Activated naive CD8-positive, alpha-beta T cell treated with anti-CD3 and anti-CD28 coated beads, Interleukin-2, amount 50 U/mL, for 24 hours (primary cell): ENCODE measurements at places on chromosomes 13 and 19.

GRCh38 chr19:35937345-35938281 lies 1.4 kb downstream of the LRFN3 start:
- no peak for DNase-seq

DNA sequence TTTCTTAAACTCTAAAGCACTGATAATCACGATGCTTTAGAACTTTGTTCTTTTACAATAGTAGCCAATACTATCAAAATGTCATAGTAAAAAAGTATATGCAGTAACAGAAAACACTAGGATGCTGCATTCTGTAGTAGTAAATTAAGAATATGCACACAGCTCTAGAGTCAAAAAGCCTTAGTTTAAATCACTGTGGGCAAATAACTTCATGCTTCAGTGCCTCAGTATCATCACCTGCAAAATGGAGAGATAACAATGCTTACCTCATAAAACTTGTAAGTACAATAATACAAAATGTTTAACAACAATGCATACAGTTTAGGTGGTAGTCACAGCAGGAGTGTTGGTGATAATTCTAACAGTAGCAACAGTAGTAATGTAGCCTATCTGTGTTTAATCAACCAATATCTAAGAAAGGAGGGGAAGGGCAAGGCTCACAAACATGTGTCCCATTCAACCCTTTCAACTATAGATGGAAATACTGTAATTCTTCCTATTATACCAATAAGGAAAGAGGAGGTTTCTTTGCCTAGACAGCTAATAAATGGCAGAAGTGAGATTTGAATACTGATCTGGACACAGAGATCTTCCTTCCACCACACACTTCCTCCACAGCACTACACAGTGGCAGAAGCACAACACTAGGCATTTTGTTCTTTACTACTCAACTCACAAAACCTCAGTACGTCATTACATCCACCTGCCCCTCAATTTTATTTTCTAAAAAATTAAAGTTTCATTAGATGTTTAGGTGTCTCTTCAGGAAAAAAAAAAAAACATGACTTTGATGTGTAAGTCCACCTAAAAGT lies 4.6 kb downstream of the RBM26 start:
- DNase-seq: no peak

GRCh38 chr13:111484959-111485358 lies 164.5 kb downstream of the TEX29 start:
- DNase-seq: no peak

- no peak for DNase-seq
These were observed 262.7 kb upstream of the SLC10A2 start for GRCh38 chr13:103328899-103329298.

- DNase-seq: no peak
These were observed 82.2 kb downstream of the MIPEP start for GRCh38 chr13:23806874-23807526.

GRCh38 chr13:49524740-49525501 lies 29.2 kb downstream of the PHF11 start:
- no peak for DNase-seq

DNA sequence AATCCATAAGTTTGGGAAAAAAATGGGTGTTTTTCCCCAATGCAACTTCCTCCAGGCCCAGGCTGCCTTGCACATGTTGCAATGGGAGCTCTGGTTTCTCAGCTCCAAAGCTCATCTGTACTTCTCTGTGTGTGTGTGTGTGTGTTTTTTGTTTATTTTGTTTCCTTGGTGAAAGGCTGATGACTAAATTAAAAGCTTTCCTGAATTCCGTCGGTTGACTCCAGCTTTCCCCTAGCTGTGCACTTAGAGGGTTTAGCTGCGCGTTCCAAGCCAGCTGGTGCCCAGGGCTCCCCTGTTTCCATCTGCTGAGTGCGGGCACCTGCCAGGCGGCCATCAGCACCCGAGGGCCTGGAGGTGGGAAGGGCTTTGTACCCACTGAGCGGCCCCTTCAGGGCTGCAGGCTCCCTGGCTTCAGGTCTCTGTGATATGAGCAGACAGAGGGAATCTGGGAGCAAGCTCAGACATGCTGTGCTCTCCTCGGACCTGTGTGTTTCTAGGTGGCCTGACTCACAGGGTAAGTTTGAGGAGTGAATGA lies 129.1 kb upstream of the SOX1 start:
- no peak for DNase-seq

GRCh38 chr19:44876930-44877535 lies 14.0 kb upstream of the TOMM40 start:
- no peak for DNase-seq

- no peak for DNase-seq
These were observed 1.6 kb upstream of the LRRC25 start for GRCh38 chr19:18399008-18399407.

- peak; percentile 14 for DNase-seq
These were observed 41.6 kb upstream of the ZNF730 start for GRCh38 chr19:23075031-23075733.

- DNase-seq: no peak
These were observed 27.3 kb upstream of the EDDM13 start for GRCh38 chr19:56245121-56245740.

DNA sequence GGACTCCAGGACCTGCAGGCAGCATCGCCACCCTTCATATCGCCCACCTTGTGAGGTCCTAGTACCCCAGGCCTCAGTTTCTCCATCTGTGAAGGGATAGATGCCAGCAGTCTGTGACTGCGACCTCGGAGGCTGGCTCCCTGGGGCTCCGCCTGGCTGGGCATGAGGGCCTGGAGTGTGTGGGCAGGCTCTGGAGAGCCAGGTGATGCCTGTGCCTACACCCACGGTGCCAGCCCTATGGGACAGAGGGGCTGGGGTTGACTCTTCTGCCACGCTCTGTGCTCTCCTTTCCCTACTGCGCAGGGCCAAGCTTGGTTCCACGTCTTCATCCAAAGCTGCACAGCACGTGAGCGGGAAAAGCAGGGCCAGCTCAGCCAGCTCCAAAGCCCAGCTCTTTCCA lies 26.0 kb upstream of the NFIC start:
- no peak for DNase-seq

- no peak for DNase-seq
These were observed 208.0 kb upstream of the SPRY2 start for GRCh38 chr13:80548915-80549314.

DNA sequence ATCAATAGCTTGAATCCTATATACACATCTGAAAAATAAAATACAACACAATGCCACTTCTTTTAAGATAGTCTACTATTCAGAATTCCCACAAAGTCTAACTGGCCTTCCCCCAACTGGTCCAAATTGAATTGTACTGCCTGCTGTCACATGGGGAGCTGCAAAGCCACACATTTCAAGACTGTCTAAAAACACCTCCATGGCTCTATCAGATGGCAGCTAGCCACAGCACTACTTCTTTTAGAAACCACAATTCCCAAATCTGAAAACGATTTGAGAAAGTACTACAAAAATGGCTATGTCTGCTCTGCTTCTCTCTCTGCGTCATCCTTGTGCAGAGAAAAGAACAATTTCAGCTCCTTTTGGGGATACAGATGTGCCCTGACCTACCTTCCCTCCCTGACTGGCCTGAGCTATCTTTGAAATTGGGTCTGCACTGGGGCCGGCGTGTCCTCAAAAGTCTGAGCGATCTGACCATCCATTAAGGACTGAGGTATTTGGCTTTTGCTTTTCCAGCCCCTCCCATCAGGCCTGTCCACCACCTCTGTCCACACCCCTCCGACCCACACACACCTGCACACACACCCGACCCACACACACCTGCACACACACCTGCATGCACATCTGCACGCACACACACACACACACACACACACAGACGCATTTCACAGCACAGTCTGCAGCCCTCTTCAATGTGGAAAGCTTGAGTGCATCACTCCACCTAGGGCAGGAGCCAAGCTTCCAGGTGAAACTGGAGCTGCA lies 68.6 kb upstream of the IPO5 start:
- DNase-seq: no peak

DNA sequence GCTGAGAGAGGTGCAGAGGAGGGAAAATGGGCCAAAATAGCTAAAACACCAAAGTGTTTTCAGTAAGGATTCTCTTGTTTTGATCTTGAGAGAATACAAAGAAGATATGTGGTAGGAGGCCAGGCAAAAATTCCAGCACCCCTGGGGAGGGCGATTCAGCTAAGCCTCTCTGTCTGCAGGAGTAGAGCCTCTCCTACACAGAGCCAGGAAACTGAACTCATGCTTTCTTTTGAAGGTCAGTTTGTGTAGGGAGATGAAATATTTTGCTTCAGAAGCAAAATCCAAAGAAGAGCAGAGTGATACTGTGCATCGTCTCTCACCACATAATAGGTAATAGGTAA lies 565.0 kb downstream of the FGF9 start:
- no peak for DNase-seq

- DNase-seq: no peak
These were observed 31.8 kb downstream of the TPP2 start for GRCh38 chr13:102628559-102628958.

GRCh38 chr13:70080012-70080411 lies 27.6 kb upstream of the ATXN8OS start:
- DNase-seq: no peak
